ENCODE measurements at places on chromosomes 3 and 15. TPM values are rescaled to one million over a fixed set of nuclear protein-coding genes. Genes with fewer than 3 reads are reported as not detected.

DNA sequence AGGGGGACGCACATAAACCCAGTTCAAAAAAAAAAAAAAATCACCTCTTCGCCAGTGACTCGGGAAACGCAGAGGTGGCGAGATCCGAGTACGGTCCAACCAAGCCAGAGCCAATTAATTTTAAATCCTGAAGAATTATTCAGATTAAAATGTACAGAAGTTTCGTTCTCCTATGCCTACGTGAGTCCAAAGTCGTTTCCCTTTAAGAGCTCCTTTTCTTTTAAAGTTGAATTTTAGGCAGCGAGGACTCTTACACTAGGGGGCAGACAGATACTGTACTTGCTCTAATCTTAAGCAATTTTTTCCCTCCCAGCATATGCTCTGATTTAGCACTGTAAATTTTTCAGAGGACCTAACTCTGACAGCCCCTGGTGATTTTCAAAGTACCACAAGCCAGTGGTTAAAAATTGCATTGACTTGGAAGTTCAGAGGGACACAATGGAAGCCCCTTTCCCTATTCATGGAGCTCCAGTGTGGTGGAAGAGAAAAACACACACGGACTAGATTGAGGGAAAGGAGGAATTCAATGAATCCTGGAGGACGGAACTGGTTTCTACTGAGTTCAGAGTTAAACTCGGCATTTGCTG lies 3.3 kb upstream of the NR2F2 start:
- no peak for DNase-seq

- no peak for DNase-seq
Measured at GRCh38 chr3:43152649-43153048, 46.8 kb upstream of the POMGNT2 start.

GRCh38 chr15:73695773-73696640 lies 11.8 kb downstream of the CD276 start:
- peak; percentile 36 for DNase-seq

FAM43A gene
- 7.2 TPM for total RNA-seq

ATP6V1A gene
- 20.6 TPM for total RNA-seq

STAB1 gene
- total RNA-seq: 39.2 TPM

DNA sequence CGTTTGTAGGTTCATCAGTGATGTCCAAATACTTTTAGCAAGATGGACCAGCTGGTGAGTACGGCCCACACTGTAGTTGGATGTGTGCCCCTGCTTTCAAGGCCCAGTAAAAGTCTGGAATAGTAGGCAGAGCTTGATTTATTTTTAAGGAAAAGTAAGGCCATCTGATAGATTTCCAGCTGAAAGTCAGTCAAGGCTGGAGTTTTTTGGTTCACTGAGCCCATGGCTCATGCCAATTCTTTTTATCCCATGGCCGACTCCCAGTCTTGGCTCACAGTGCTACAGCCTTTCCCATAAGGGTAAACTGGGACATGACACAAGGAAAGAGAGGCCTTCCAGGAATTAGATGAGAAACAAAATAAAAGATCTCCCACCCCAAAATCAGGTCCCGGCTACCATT lies 13.5 kb downstream of the CCDC80 start:
- peak; percentile 43 for DNase-seq
